ENCODE measurements at places on chromosomes 16 and 17. TPM values are rescaled to one million over a fixed set of nuclear protein-coding genes. Genes with fewer than 3 reads are reported as not detected.

SMIM22 gene
- polyA plus RNA-seq, result 118 TPM

CRYBA1 gene
- not detected for polyA plus RNA-seq

HSD11B2 gene
- polyA plus RNA-seq, result 1.3 TPM

CHST5 gene
- not detected for polyA plus RNA-seq

PPP1R27 gene
- 0.14 TPM for polyA plus RNA-seq

CHD9NB gene
- 0.50 TPM for polyA plus RNA-seq

CMTM1 gene
- polyA plus RNA-seq, result 0.11 TPM

DNAAF8 gene
- polyA plus RNA-seq, result 0.29 TPM

MPV17L gene
- polyA plus RNA-seq, result 0.38 TPM

CD300H gene
- not detected for polyA plus RNA-seq

ABCC6 gene
- 0.06 TPM for polyA plus RNA-seq

AOC3 gene
- 0.22 TPM for polyA plus RNA-seq

TBC1D3B gene
- 0.47 TPM for polyA plus RNA-seq

TP53TG3 gene
- not detected for polyA plus RNA-seq

FAM117A gene
- 6.9 TPM for polyA plus RNA-seq

CD300LB gene
- polyA plus RNA-seq, result not detected

HOXB1 gene
- polyA plus RNA-seq, result not detected

GCGR gene
- not detected for polyA plus RNA-seq

CD79B gene
- not detected for polyA plus RNA-seq

SLC16A5 gene
- 2.2 TPM for polyA plus RNA-seq

SLC35G6 gene
- not detected for polyA plus RNA-seq

SLC43A2 gene
- 2.3 TPM for polyA plus RNA-seq

CSH1 gene
- not detected for polyA plus RNA-seq

SMIM36 gene
- polyA plus RNA-seq, result not detected

PRSS33 gene
- polyA plus RNA-seq, result not detected

ITGAE gene
- 52.8 TPM for polyA plus RNA-seq

PRSS8 gene
- polyA plus RNA-seq, result 77.6 TPM

SENP3 gene
- polyA plus RNA-seq, result 84.1 TPM

SGCA gene
- polyA plus RNA-seq, result not detected

EPX gene
- polyA plus RNA-seq, result not detected

TEKT5 gene
- not detected for polyA plus RNA-seq

APOBR gene
- polyA plus RNA-seq, result not detected

MRM1 gene
- polyA plus RNA-seq, result 9.2 TPM

TAT gene
- polyA plus RNA-seq, result not detected

ABCC12 gene
- polyA plus RNA-seq, result not detected

RNF112 gene
- polyA plus RNA-seq, result 0.04 TPM

Data from foreskin keratinocyte (primary cell).